ENCODE measurements at places on chromosomes 6 and 20.

DNA sequence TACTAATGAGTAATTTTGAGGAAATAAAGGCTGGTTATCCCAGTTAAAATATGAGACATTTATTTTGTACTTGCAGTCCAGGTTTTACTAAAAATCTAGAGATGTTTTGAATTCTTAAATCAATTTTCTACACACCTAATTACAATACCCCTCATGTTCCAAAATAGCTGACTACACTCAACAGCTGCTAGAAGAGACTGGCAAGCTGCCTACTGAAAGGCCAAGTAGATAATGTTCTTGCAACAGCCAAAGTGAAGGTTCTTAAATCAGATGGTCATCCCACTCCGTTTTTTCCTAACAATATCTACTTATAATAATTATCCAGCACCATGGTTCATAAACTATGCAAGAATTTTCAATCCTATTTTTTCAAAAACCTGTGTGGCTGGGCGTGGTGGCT is 69.0 kb downstream of the DTNBP1 start:
- DNase-seq: peak; percentile 6

DNA sequence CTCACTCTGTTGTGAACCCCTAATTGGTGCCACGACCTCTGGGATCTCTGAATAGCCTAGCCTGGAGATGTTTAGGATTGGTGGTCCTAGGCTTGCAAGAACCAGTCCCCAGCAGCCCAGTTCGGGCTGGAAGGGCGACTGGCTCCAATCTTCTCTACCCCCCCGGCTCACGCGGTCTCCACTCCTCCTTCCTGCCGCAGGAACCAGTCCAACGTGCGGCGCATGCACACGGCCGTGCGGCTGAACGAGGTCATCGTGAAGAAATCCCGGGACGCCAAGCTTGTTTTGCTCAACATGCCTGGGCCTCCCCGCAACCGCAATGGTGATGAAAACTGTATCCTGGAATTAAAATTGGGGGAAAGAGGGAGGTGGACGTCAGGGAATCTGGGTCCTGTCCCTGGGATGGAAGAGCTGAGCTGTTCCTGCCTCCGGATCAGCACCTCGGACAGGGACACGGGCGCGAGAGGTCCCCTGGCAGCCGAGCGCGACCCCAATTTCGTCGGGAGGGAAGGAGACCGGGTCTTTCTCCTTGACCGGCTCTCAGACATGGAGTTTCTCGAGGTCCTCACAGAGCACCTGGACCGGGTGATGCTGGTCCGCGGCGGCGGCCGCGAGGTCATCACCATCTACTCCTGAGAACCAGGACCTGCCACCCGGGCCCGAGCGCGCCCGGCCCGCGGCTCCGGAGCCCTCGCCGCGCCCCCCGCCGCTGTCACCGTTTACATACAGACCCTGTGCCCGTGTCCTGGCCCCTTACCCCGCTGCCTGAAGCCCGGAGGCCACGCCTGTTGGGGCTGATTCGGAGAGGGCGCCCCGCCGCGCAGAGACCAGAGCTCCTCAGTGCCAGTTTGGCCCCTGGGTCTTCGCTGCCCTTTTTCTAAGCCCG is 28.2 kb downstream of the SLC12A5 start:
- peak; percentile 37 for DNase-seq

DNA sequence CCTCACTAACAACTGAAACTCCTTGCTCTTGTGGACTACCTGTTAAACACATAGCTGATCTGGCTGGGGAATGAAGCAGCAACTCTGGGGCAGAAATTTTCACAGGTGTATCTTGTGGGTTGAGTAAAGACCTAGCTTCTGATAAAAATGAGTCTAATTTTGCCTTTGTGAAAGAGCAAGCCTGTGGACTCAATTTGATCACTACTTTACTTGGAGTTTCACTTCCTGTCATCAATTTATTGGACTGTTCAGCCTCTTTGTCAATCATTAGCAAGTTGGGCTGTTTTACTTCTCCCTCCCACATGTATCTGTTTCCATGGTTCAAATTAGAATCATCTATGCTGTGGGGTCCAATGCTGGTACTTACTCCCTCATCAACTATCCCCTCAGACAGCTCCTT is 29.6 kb upstream of the CRIP3 start:
- no peak for DNase-seq

DNA sequence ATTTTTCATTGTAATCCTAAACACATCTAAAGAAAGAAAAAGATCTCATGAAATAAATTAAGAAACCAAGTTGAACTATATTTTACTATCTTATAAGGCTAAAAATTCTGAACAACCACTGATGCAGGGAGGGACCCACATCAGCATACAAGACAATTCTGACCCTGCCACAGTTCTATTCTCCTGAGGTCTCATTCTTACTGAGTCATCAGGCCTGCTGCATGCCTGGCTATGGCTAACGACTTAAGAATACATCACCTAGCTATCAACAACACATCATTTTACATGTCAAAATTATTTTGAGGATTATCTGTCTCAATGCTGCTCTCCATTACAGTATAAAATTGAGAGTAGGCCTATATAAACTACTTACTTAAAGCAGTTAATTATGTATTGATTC is 52.9 kb downstream of the FBXL4 start:
- no peak for DNase-seq

DNA sequence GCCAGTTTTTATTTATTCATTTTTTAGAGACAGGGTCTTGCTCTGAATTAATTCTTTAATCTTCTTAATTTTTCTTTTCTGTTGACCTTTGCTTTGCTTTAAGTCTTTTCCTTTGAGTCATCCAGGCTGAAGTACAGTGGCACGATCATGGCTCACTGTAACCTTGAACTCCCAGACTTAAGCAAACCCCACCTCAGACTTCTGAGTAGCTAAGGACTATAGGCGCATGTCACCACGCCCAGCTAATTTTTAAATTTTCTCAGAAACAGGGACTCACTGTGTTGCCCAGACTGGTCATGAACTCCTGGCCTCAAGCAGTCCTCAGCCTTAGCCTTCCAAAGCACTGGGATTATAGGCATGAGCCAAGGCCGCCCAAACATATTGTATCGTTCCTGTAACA is 71.3 kb upstream of the GNRH2 start:
- no peak for DNase-seq

- no peak for DNase-seq
These were observed 409.1 kb upstream of the AGPAT4 start for GRCh38 chr6:161682982-161683381.

GRCh38 chr20:41139227-41140093 is 2.1 kb downstream of the PLCG1 start:
- no peak for DNase-seq

DNA sequence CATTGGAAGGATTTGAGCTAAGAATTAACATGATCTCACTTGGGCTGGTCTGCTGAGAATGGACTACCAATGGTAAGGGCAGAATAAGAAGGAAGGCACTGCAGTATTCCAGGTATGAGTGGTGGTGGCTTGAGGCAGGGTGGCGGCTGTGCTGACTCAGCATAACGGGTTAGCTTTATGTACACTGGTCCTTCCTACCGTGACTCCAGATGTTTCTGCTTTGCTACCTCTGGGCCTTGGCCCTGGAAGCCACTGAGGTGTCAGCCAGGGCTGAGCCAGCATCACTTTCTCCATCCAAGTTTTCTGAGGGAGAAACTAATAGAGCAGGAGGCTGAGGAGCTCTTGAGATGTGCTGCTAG is 12.9 kb upstream of the BTN3A3 start:
- peak; percentile 14 for DNase-seq

- DNase-seq: no peak
These were observed 106.2 kb downstream of the ERMARD start for GRCh38 chr6:169857343-169858292.

DNA sequence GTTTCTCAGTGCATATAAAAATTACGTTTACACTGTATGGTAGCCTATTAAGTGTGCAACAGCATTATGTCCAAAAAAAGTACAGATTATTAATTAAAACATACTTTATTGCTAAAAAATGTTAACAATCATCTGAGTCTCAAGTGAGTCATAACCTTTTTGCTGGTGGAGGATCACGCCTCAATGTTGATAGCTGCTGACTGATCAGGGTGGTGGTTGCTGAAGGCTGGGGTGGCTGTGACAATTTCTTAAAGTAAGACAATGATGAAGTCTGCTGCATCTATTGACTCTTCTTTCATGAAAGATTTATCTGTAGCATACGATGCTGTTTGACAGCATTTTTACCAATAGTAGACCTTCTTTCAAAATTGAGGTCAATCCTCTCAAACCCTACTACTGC is 155.1 kb downstream of the BTBD9 start:
- DNase-seq: no peak

DNA sequence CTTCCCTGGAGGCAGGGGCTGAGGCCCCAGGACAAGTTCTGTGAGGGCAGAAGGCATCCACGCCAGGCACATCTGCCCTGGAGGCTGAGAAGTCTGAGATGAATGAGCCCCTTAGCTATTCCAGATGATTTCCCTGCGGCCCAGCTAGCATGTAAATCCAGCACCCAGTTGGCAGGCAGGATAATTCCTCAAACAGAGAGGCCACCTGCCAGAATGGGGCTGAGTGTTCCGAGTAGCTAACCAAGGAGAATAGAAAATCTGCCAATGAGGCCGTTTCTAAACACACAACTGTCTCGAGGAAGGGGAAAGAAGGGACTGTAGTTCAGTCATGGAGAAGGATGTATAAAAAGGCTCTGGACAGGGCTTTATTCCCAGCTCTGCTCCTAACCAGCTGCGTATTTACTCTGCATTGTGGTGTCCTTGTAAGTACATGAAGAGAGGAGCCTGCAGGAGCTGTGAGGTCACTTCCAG is 211.4 kb upstream of the CDYL start:
- DNase-seq: no peak

DNA sequence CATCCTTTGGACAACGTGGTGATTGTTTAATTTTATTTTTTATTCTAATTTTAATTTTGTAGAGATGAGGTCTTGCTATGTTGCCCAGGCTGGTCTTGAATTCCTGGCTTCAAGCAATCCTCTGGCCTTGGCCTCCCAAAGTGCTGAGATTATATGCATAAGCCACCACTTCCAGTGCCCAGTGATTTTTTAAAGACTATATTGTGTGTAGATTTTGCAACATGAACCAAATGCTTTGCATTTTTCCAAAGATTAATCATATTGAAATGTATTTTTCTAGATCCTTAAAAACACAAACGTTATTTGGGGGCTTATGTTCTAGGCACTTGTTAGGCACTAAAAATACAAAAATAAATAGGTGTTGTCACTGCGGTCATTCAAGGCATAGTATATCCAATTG is 117.6 kb upstream of the CCN2 start:
- no peak for DNase-seq

DNA sequence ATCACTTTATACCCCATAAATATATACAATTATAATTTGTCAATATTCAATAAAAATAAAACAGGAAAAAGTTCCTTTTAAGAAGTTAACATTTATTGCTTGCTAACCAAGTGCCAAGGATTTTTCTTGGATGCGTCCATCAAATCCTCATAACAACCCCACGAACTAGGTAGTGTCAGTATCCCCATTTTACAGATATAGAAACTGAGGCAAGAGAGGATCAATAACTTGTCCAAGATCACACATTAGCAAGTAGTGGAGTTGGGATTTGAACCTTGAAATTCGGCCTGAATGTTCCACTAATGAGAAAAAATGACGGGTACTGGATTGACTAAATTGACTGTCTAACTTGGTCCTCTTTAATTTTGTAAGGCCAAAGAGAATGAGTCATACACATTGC is 5.7 kb upstream of the L3MBTL3 start:
- DNase-seq: no peak

DNA sequence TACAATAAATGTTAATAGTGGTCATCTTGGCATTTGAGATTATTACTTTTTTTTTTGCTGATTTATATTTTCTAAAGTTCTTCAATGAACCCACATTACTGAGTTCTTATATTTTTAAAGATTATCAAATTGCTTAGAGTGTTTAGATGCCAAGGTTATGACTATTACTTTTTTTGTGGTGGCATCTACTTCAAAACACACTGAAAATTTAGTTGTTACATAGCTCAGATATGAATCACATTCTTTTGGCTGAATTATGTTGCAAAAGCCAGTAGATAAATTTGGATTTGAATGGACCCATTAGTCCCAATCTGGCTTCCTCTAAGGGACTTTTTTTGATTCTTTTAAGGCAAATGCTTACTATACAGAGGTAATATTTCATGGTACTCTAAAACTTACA is 8.9 kb downstream of the UTRN start:
- DNase-seq: no peak

DNA sequence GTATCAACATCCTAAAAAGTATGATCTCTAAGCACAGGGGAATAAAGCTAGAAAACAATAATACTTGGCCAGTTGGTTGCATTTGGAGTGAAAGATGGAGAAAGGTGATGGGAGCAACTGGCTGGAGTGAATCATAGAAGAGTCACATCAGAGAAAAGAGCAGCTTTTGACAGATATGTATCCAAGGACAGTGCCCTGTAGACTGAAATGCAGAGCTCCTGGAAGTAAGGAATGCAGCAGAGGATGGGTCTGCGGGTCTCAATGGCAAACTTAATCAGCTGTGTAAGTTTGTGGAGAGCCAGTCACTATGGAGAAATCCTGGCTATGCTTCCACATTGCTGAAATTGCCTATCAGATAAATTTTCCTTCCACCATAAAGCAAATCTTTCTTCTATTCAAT is 253.6 kb upstream of the PRND start:
- DNase-seq: no peak

GRCh38 chr20:56730003-56730402 is 100.9 kb downstream of the TFAP2C start:
- no peak for DNase-seq

DNA sequence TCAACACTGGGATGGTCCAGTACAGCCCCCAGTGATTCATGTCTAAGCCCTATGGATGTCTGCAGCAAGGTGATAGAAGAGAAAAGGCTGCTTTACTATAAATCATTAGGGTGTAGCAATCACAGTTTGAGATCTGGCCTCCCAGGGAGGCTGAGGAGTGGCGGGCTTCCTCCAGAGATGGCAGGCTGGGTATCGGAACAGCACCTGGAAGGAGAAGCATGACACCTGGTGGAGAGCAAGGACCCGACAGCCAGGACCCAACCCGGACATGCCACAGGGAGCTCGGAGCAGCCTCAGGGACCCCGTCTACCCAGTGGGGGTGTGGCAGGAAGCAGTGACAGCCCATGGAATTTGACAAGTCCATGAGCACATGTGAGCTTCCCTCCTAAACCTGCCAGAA is 114.8 kb upstream of the CD93 start:
- peak; percentile 45 for DNase-seq

DNA sequence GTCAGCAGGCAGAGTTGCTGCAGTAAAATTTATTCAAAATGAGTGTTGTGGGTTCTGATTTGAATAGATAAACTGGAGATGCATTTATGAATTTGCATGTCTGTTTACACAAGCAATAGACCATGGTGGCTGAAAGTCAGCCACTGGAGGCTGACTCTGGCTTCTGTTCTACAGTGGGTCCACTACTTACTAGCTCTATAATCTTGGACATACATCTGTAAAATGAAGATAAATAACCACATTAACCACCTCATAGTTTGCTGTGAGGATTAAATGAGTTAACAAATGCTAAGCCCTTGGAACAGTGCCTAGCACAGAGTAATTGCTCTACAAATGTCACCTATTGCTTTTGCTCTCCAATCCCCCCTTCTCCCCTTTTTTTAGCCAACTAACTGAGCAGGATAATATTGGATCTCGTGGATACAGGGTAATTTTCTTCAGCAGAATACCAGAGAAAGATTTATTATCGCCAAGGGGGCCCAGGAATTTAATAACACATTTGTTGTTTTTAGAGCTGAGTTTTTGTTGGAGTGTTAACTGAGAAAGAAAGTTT is 1.4 kb upstream of the PM20D2 start:
- DNase-seq: peak; percentile 42
